Glomerular endothelial cell (primary cell): ENCODE measurements at places on chromosomes 5 and 9.

- no peak for DNase-seq
Measured at GRCh38 chr5:103456476-103456875, 106.1 kb downstream of the NUDT12 start.

- DNase-seq, result no peak
Measured at GRCh38 chr9:110125763-110126351, 82.1 kb downstream of the C9orf152 start.

- no peak for DNase-seq
Measured at GRCh38 chr9:133726401-133727276, 11.5 kb downstream of the SARDH start.

DNA sequence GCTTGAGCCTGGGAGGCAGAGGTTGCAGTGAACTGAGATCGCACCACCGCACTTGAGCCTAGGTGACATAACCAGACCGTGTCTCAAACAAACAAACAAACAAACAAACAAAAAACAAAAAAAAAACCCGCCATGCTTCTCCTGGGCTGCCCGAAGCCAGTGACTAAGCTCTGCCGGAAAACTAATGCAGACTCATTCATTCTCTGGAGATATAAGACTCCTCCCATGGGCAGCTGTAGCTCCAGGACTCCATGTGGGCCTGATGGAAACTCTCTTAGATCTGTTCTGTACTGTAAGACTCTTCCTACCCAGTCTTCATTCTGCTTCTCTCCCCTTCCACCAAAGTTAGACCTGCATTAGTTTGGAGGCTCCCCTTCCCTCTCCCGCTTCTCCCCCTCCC, 11.1 kb downstream of the GLDC start:
- no peak for DNase-seq

DNA sequence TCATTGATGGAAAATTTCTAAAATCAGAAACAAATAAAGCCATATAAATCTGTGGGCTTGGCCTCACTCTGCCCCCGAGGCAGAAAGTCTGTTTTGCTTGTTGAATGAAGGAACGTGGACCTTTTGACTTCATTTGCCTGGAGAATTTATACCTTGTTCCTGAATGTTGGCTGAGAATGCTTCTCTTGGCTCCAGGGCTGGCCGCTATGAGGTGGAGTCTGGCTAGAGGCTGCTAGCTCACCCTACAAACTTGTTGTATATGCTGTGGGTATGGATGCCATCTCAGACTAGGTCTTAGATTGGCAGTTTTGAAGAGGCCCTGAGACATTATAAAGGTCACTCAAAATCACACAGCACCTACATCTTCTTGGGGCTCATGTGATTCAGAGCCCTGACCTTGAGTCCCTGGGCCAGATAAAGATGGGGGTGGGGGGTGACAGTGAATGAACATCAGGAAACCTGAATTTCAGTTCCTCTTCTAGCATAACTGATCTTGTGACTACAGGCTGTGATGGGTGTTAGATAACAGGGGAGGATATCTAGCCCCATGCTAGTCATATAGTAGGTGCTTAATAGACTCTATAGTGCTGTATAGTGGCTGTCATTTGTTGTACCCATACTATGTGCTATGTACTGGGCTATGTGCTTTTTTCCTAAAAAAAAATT, 2.8 kb downstream of the GM2A start:
- no peak for DNase-seq

- DNase-seq, result peak; percentile 60
Measured at GRCh38 chr5:55303238-55303690, 4.2 kb downstream of the DHX29 start.
